ENCODE measurements at places on chromosomes 5 and 9.

DNA sequence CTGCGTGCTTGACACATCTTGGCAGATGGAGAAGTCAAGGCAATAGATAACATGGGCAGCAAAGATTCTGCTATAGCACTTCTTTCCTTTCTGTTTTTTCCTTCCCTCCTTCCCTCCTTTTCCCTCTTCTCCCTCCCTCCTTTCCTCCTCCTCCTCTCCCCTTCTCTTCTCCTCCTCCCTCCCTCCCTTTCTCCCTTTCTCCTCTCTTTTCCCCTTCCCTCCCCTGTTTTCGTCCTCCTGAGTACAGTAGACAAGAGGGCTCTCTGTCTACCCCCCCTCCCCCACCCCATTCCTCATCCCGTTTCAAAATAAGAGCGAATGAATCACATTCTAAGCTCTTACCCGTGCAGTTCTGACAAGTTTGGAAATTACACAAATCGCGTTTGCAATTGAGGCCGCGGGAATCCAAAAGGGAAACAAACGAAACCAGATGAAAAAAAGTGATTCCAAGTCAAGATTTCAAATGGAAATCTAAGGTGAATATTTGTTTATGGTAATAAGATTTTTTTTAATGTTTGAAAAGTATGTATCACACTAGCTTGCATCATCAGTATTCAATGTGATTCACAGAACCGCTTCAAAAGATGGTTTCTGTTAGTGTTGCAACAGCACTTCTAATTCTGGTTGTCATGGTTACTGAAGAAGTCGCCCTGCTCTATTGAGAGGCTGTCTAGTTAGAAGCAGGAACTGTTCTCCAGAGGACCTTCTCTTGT lies 1.3 kb downstream of the NIM1K start:
- no peak for DNase-seq

DNA sequence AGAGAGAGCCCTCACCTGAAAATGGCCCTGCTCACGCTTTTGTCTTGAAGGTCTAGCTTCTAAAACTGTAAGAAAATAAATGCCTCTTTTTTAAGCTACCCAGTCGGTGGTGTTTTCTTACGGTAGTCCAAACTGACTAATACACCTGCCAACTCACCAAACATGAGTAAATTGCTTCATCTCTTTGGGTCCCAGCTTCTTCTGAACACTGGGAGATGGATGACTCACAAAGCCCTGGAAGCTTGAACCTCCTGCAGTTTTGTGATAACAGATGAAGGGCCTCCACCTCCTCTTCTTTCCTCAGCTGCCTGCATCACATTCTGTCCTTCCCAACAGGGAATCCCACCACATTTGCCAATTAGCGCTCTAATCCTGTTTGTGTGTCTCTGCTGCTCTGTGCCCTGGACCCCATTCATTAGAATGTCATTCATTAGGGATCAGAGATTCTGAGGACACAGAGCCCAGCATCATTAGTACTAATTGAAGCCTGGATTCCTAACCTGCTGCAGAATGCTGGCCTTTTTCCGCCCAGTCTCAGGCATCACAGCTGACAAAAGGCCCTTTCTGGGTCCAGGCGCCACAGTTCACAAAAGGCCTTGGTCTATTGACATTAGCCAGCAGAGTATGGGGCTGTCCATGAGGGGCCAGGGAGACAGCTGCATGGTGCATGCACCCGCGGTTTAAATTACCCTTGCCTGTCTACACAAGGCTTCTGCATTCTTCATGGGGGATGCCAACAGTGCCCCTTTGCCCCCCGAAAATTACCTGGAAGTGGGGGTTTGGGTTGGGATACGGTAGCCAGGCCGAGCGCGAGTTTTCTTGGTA lies 349.3 kb downstream of the SEMA5A start:
- DNase-seq = no peak

- DNase-seq = no peak
Measured at GRCh38 chr9:32742296-32742695, 41.0 kb upstream of the TMEM215 start.

- DNase-seq = no peak
Measured at GRCh38 chr9:114383521-114384231, 4.1 kb downstream of the AKNA start.

DNA sequence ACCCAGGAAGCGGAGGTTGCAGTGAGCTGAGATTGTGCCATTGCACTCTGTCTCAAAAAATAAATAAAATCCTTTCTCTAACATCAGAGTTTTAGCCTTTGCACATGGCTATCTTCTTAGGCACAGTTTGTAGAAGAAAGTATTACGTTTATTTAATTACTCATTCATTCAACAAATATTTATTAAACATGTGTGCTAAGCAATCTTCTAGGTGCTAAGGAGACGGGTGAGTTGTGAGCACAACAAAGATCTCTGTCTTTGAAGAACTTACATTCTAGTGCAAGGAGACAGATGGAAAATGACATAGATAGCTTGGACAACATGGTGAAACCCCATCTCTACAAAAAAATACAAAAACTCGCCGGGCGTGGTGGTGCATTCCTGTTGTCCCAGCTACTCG lies 122.3 kb upstream of the MYO10 start:
- DNase-seq = no peak

- no peak for DNase-seq
Measured at GRCh38 chr5:105167092-105167491, 1604.5 kb upstream of the NUDT12 start.

GRCh38 chr9:96413302-96414221 lies 4.6 kb downstream of the ZNF367 start:
- DNase-seq = no peak

GRCh38 chr5:132497488-132497997 lies 7.0 kb upstream of the IRF1 start:
- no peak for DNase-seq

GRCh38 chr9:86500667-86501435 lies 146.6 kb upstream of the TUT7 start:
- DNase-seq = no peak

DNA sequence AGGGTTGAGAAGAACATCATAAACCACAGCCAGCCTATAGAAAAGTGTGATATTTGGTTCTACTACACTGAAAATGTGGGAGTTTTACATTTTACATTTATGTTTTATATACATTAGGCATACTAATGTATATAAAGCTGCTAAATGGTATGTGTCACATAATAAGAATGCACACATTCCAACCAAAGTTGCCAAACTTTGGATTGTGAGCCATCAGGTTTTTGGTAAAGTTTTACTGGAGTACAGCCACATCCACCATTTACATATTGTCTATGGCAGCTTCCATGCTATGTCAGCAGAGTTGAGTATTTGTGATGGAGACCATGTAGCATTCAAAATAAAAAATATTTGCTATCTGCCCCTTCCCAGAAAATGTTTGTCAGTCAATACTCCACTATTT lies 23.1 kb upstream of the TARS1 start:
- DNase-seq = no peak

DNA sequence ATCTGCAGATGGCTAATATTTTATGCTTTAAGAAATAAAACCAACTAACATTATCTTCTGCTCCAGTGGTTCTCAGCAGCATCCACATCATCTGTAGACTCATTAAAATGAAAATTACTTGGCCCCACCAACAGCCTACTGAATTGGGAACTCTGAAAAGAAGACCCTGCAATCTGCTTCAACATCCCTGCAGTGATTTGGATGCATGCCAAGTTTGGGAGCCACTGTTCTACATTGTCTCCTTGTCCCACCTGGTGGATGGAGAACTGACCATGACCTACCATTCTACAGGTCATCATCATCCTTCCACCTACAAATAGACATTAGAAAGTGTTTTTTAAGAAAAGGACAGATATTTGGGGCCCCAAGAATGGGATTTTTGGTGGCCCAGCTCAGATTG lies 71.1 kb downstream of the ACER2 start:
- DNase-seq = no peak

GRCh38 chr9:109794361-109795012 lies 14.5 kb downstream of the PALM2AKAP2 start:
- DNase-seq = no peak

- no peak for DNase-seq
Measured at GRCh38 chr9:73059247-73059646, 92.4 kb upstream of the ANXA1 start.

DNA sequence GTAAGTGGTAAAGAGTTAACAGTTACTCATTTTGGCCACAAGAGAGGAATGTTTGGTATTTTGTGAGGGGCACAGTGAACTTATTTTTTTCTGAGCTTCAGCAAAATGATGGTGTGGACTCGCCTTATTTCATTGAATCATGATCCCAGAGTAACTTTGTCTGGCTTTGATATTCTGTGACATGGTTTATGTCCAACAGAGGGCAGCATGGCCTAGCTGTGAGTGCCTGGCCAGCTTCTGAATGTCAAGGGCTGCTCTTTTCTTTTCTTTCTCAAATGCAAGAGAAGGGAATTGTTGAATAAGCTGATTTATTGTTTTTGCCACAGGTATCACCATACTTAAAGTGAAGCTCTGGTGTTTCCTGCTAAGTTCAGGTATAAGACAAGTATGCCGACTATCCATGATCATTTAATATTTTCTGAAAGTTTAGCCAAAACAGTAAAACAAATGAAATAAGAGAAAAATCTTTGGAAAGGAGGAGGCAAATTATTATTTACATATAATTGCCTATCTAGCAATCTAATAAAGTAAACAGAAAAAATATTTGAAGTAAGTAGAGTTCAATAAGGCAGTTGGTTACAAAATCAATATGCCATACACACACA lies 31.7 kb downstream of the MRPL22 start:
- DNase-seq = no peak

DNA sequence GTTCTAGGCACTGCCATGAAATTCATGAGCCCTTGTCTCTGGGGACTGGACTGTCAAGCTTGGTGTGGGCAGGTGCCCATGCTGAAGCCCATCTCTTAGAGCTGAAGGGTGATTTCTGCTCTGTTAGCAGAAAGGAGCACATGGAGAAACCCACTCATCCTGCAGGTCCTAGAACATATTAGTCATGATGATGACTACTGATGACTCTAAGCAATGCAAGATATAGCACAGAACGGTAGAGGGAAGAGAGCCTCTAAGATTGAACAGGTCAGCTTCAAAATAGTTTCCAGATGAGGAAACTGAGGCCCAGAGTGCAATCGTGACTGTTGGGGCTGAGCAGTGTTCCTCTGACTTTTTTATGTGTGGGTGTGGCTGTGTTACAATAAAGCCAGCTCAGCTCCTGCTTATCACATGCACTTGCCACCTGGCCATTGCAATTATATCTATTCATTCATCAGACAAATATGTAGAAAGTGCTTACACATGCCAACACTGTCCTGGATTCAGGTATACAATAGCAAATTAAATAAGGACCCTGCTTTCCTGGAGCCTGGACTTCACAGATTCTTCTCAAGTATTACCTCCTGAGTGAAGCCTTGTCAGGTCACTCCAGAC lies 140.2 kb upstream of the BRINP1 start:
- no peak for DNase-seq

DNA sequence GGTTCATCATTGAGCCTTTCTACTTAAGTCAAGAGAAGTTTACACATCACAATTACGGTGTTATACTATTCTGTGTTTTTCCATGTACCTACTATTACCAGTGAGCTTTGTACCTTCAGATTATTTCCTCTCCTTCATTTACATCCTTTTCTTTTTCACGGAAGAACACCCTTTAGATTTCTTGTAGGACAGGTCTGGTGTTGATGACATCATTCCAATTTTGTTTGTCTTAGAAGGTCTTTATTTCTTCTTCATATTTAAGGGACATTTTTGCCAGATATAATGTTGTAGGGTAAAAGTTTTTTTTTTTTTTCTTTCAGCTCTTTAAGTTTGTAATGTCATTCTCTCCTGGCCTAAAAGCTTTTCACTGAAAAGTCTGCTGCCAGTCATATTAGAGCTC lies 637.1 kb upstream of the RIOK2 start:
- DNase-seq = no peak

GRCh38 chr9:117869287-117869686 lies 165.1 kb downstream of the TLR4 start:
- DNase-seq = no peak

DNA sequence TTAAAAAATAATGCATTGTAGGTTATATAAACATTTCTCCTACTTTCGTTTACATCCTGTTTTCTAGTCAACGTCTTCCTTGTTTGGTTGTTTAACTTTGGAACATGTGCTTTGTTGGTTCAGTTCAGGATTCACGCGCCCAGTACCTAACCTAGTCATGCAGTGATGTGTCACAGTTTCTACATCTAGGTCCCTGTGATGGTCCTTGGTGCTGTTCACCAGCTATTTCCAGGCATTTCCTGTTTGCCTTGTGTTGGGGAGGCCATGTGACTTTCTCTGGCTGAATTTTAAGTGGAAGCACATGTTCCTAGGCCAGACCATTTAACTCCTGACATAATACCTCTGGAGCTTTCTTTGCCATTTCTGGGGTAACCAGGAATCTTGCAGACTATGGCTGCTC lies 292.3 kb downstream of the SMARCA2 start:
- no peak for DNase-seq

- no peak for DNase-seq
Measured at GRCh38 chr5:140575309-140575708, 10.7 kb downstream of the SLC35A4 start.

- no peak for DNase-seq
Measured at GRCh38 chr9:130715270-130715669, 21.7 kb downstream of the EXOSC2 start.

GRCh38 chr9:112971415-112971814 lies 40.6 kb downstream of the ZNF883 start:
- no peak for DNase-seq

- DNase-seq = no peak
Measured at GRCh38 chr5:137828180-137828579, 39.5 kb upstream of the MYOT start.

All from memory B cell (primary cell).